ENCODE measurements at places on chromosomes 3 and 15.

DNA sequence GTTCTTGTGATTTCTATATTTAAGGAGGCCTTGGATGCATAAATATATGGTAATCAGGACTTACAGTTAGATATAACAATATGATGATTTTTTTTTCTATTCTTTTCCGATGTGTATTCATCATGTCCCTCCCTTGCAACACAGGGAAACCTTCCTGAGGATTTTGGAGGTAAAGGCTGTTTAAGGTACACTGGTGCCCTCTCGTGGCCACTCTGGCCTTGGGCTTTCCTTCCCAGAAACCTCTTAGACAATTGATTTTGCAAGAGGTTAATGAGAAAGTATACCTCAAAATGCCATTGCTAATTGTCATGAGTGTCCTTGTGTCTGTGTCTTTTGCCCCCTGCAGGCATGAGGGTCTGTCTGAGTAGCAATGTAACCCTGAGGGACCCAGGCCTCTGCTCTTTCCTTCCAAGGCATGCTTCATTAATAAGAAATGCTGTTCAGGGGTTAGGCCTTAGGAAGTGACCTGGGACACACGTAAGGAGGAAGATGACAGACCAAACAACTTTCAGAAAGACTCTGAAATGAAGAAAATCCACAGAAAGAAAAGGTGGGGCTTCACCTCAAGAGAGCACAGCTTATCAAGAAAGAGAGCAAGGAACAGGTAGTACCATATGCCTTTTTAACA lies 70.3 kb upstream of the PPP2R3A start:
- DNase-seq = no peak

DNA sequence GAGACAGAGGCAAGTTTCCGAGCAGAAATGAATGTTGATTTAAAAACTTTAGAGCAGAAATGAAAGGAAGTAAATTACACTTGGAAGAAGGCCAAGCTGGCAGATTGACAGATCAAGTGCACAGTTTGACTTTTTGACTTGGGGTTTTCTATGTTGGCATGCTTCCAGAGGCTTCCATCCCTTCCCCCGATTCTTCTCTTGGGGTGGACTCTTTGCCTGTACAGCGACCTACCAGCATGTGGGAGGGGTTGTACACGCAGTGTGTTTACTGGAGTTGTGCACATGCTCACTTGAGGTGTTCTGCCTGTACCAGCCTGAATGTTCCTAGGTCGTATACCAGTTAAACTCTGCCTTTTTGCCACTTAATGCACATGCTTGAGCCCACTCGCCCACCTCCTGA lies 701.5 kb upstream of the GBE1 start:
- DNase-seq = no peak

DNA sequence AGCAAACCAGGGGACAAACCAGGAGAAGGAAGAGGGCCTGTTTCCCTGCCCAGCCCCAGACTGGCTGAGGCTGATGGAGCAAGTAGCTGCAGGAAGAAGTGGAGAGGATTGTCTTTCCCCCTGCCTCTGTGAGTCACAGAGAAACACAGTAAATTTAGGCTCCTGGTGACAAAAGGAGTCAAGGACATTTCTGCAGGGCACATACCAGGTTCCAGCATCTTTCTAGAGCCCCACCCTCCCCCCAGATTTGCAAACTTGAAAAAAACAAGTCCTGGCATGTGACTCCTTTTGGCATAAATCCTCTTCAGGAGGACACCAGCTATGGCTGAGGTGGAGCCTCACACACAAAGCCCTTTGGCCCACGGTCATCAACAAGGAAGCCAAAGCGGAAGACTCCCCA lies 17.8 kb downstream of the PLD1 start:
- DNase-seq = no peak

DNA sequence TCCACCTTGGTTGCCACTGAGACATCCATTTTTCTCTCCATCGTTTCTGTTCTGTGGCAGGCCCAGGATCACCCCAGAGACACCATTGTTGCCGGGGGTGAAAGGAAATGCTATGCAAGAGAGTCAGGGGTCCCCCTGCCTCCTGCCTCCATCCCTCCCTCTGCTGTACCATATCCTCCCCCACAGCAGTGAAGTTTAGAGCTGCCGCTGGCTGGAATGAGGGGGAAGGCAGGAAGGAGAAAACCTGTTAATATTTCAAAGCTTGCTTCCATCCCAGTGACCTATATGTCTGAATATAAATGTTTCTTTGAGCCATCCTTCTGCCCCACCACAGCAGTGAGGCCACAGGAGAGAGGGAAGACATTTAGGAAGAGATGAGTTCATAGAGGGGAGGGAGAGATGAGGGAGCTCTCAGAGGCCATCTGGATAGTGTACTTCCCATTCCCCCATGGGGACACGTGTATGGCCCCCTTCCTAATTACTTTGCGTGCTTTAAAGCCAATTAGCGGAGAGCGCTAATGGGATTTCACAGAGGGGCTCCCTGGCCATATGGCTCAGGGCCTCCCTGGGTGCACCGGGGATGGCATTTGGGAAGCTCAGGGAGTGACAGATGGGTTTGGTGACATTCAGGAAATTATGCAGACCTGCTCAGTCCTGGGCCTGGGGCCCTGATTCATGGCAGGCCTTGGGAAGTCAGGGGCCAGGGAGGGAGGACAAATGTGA lies 40.4 kb upstream of the CHRNB4 start:
- no peak for DNase-seq

- no peak for DNase-seq
Observed at GRCh38 chr15:58423205-58423604, 8.6 kb upstream of the LIPC start.

GRCh38 chr3:23365066-23365465 lies 161.9 kb downstream of the UBE2E2 start:
- no peak for DNase-seq

GRCh38 chr15:70156671-70157271 lies 59.1 kb upstream of the TLE3 start:
- no peak for DNase-seq

- no peak for DNase-seq
Observed at GRCh38 chr3:71346061-71346460, 237.5 kb downstream of the FOXP1 start.

DNA sequence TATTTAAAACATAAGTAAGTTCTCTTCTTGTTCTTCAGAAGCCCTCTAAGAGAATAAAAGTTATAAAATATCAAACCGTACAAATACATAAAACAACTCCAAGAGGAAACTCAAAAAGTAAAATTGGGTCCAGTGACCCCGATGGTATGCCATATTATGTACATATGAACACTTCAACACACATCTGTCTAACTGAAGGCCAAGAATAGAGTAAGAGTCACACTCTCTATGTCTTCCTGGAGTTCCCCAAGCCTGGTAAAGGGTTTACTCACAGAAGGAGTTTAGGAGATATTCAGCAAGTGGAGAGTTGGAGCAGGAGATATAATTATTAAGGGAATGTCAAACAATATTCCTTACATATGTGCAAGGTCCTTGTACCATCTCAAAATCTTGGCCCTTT lies 101.3 kb upstream of the EIF1B start:
- DNase-seq = no peak

DNA sequence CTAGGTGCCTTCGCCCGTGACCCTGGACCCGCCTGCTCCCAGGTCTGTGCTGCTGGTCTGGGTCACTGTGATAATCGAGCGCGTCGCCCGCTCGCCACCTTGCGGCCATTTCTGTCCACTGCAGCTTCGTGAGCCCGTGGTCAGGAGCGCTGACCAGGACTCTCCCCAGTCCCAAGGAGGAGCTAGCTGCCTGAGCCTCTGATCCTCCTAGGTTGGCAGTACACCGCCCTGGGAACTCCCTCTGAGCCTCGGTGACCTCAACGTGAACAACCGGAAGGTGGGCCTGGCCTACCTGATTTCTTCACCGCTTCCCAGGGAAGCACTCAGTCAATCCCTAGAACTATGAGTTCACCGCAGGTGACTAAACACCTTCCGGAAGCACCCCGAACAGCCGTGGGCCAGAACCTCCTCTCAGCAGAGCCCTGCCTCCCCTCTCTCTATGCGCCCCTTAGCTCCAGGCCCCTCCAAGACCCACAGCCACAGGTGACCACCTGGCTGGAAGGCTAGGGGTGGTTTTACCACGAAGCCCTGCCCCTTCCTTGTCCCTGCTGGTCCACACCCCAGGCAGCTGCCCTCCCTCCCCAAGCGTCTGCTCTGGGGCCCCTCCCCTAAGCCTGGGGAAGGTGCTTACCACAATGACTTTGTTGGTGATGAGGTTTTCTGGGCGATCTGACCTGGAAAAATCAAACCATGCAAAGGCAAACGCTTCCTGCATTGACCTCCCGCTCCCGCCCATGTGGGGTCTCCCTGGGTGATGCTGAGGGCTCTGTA lies 9.7 kb downstream of the PLA2G4D start:
- no peak for DNase-seq

DNA sequence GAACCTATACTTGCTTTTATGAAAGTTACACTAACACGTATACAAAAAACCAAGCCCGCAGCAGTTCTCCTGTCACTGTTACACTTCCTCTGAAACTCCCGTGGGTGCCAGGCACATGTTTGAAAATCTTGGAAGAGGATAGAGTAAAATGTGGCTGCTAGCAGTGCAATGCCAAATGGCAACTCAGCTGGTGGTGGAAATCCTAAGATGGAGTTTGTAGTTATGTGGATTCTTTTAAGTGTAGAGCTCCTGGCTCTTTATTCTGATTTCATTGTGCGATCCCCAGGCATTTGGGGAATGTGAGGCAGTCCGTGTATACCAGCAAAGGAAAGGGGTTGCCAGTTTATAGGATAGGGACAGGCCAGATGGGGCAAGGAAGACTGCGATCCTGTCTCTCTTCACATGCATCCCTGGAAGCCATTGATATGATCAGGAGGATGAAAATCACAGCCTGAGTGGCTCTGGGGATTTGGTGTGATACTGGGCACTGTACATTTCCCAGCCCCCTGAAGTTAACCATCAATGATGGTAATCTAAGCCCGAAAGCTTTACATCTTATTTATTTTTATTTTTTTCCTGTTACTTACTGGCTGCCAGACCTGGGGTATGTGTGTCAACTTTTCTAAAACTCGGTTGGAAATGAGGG lies 1.1 kb downstream of the STAC start:
- DNase-seq = no peak

DNA sequence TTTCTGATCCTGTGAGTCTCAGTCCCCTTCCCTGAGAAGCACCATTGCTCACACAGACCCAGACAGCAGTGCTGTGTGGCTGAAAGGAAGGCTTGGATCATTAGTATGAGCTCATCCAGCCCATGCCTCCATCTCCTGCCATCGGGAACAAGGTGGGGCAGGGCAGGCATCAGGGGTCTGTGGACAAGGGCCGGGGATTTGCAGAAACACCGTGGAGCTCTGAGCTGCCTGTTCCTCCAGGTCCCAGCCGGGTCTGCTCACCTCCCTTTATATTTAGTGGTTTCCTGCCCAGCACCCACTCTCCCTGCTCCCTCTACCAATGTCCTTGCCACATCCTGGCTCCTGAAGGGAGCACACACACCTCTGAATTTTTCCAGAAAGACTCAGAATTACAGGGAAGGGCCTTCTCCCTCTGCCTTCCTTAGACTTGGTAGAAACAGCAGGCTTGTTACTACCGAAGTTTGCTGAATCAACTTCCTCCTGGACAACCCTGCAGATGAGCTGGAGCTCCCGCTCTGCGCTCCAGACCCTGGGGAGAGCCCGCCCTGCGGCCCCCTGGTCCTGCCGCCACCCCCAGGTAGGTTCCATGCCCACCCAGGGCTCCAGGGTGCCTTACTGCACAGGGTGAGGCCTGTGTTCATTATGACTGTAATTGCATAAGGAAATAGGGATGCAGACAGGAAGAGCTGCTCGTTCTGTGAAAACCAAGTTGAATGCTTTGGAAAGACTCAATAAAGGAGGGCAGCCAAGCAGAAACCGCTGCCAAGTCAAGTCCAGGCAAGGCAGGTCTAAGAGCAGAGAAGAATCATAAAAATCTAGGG lies 128.1 kb downstream of the NSMCE3 start:
- no peak for DNase-seq

GRCh38 chr3:180229113-180229512 lies 192.4 kb upstream of the PEX5L start:
- no peak for DNase-seq

DNA sequence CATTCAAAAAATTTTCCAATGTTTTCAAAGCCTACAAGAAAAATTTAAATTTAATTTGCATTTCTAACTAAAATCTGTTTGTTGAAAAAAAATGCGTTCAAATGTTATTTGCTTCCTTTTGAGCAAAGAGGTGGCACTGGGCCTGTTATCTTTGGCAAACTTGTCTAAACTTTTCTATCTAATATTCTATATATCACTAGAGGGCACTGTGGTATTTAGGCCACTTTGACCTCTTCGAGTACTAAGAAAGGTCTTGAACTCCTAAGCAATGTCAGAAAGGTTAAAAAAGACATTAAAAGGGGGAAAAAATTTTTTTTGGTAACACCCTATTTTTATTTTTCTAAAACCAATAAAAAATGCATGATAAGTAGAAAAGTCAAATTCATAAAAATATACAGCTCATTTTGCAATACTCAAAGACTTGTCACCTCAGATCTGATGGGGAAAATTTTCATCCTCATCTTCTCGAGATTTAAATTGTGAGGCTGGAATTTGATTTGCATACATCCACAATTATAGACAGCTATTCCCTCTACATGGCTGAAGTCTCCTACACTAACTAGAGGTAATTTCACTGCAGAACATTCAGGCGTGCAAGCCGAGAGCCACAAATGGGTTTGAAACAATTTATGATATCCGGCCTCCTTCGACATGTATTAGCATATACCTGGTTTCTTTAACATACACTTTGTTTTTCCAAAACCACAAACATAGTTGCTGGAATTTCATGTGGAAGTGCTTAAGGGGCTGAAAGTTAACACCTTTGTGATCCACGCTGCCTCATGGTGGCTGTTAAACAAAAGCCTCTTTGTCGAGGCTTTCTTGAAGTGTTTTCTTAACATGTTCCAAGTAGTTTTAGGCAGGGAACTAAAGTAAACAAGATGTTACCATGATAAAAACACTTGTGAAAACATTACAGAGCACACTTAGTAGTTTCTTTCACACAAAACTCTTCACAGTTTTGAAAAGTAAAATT lies 576.4 kb downstream of the FOXP1 start:
- no peak for DNase-seq

- no peak for DNase-seq
Observed at GRCh38 chr3:128290484-128290883, 137.2 kb downstream of the EEFSEC start.

DNA sequence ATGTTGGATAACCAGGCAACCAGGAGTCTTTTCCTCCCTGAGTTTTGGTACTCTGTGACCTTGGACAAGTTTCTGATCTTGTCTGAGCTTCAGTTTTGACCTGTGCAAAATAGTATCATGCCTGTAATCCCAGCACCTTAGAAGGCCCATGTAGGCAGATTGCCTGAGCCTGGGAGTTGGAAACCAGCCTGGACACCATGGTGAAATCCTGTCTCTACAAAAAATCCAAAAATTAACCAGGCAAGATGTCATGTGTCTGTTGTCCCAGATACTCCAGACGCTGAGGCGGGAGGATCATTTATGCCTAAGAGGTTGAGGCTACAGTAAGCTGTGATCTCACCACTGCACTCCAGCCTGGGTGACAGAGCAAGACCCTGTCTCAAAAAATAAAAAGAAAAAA lies 114.8 kb downstream of the IL12A start:
- no peak for DNase-seq

DNA sequence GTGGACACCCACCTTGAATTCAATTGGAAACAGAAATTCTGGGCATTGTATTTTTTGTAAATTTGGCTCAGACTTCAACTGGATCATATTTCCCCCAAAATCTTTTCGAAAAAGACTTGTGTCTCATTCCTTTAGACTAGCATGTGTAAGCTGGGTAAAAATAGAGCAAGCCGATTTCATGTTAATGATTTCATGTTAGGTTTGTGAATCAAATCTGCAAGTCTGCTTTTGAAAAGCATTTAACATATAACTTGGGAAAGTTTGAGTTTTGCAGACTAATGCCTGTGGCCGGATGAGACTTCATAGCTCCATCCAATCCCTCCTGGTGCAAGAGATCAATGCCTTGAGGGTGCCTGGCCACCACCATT lies 64.5 kb downstream of the FLNB start:
- DNase-seq = no peak

GRCh38 chr3:46835054-46835453 lies 28.2 kb downstream of the MYL3 start:
- no peak for DNase-seq

Measured in stimulated activated CD8-positive, alpha-beta memory T cell treated with anti-CD3 and anti-CD28 coated beads, Interleukin-4, amount 100 ng/mL, for 4 hours (primary cell).